ENCODE measurements at places on chromosomes 2 and 18.

GRCh38 chr2:172108587-172108930, 5.9 kb upstream of the DLX2 start:
- peaks cover 19% of the 10 kb centered on the region for H3K4me1 ChIP-seq
- no peaks in the 10 kb centered on the region for H3K36me3 ChIP-seq
- DNase-seq = no peak
- no peak overlapping the region for H3K27ac ChIP-seq
- no peaks in the 10 kb centered on the region for H3K27me3 ChIP-seq
- H3K4me3 ChIP-seq = no peak overlapping the region

DNA sequence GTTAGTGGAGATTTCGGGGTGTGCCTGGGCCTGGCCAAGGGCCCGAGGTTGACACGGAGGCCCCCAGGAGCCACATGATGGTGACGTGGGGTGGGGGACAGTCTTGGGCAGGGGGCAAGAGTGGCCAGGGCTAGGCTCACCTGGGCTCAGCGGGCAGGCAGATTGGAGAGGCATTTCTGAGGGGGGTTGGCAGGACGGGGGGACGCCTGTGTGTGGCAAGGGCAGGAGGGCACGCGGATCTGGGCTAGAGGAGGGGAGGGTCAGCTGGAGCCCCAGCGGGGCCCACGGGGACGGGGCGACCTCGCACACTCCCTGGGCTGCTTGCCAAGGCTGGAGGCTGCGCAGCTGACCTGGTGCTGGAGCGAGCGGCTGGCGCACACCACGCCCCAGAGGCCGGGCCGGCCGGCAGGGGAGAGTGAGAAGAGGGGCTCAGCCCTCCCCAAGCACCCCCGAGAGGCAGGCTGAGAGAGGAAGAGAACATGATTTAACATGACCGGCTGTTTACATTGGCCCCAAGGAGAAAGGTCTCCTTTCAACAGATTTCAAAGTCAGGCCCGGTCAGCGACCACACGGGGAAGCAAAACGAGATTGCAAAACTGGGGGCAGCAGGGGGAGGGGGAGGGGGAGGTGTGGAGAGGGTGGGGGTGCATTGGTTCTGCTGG, 38.0 kb upstream of the SNED1 start:
- DNase-seq = no peak
- no peaks in the 10 kb centered on the region for H3K4me1 ChIP-seq
- H3K4me3 ChIP-seq = no peak overlapping the region
- no peaks in the 10 kb centered on the region for H3K36me3 ChIP-seq
- H3K27me3 ChIP-seq = peaks cover 20% of the 10 kb centered on the region

DNA sequence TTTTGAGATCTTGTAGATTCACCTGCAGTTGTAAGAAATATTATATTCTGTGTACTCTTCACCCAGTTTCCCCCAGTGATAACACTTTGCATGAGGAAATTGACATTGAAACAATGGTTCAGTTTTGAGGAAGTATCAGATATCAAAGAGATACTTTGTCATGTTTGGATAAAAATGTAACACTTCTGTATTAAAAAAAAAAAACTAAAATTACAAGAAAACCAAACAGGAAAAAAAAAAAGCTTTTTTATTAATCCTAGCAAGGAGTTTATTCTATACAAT, 204.0 kb downstream of the ARL4C start:
- no peaks in the 10 kb centered on the region for H3K27me3 ChIP-seq
- H3K4me1 ChIP-seq = peaks cover 22% of the 10 kb centered on the region
- no peak overlapping the region for H3K4me3 ChIP-seq
- H3K36me3 ChIP-seq = no peaks in the 10 kb centered on the region
- DNase-seq = no peak

DNA sequence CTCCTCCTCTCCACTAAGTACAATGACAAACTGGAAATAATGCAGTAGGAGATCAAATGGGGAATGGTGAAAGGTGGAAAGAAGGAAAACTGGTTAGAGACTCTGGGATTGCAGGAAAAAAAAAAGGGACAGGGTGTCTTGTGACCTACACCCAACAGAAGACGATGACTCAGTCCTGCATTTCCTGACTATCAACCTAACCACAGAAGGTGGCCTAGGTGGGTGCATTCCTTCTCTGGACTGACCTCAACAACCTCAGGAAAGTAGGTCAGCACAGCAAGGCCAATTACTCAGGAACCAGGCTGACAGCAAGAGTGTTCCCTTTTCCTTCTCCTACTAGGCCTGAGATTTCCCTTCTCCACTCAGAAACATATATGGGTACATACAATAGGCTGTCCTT, 1386.4 kb upstream of the ZEB2 start:
- H3K36me3 ChIP-seq = no peaks in the 10 kb centered on the region
- H3K4me3 ChIP-seq = no peak overlapping the region
- peak; percentile 4 for DNase-seq
- no peak overlapping the region for H3K27ac ChIP-seq
- H3K27me3 ChIP-seq = no peaks in the 10 kb centered on the region
- H3K4me1 ChIP-seq = peaks cover 3% of the 10 kb centered on the region

DNA sequence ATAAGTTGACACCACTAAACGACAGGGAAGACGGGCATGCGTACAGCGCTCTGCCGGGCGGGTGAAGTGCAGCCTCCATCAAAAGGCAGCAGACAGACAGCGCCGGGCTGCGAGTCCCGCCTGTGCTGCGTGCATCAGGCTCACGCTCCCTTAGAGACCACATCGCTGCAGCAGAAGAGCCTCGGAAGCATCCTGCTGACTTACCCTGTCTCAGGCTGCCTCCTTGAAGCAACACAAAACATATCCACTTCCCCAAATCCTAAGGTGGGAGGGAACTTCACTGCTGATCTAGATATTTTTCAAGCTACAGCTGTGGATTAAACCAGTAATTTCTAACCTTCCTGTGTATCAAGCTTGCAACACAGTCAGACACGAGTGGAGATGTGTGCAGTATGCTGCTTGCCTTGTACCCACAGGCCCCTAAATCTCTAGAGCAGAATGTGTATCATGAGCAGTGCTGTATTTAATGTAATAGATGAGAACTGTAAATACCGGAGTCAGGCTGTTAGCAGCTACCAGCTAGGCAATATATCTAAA, 6.4 kb downstream of the MYT1L start:
- H3K4me3 ChIP-seq = no peak overlapping the region
- H3K27me3 ChIP-seq = no peaks in the 10 kb centered on the region
- no peak for DNase-seq
- H3K36me3 ChIP-seq = no peaks in the 10 kb centered on the region
- no peak overlapping the region for H3K27ac ChIP-seq
- no peaks in the 10 kb centered on the region for H3K4me1 ChIP-seq

GRCh38 chr18:21604671-21605070, 4.2 kb upstream of the ESCO1 start:
- no peak overlapping the region for H3K27ac ChIP-seq
- H3K4me1 ChIP-seq = no peaks in the 10 kb centered on the region
- H3K27me3 ChIP-seq = no peaks in the 10 kb centered on the region
- no peak for DNase-seq

DNA sequence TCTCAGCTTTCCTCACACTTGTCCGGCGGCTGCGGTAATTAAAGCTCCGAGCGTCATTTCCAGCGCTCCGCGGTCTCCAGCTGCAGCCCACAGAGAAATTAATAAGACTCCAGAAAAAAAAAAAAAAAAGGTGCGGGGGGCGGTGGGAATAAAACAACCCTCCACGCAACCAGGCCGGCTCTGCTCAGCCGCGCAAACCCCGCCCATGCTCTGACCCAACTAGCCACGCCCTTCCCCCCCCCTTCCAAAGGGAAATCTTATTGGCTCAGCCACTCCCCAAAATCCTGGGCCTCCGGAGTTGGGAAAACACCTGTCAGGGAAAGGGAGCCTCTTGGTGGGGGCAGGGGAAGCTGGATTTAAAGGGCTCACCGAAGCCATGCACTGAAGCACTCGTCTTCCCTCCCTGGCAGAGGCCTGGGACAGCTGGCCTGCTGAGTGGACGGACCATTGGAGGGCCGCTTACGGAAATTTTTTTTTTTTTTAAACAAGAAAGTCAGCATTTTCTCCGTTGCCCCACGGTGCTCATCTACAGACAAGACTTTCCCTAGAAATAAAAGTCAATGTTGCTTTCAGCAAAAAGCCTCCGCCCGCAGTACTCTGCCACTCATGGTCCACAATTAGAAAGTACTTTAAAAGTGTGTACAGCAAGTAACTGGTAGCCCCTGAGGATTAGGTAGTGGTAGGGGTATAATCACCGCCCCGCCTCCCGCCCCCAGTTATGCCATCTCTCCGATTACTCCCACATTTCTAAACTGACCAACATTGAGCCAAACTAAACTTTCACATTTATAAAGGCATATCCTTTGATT, 674 bp upstream of the ERBB4 start:
- H3K36me3 ChIP-seq = no peaks in the 10 kb centered on the region
- DNase-seq = no peak
- H3K27me3 ChIP-seq = peaks cover 43% of the 10 kb centered on the region
- H3K27ac ChIP-seq = no peak overlapping the region

DNA sequence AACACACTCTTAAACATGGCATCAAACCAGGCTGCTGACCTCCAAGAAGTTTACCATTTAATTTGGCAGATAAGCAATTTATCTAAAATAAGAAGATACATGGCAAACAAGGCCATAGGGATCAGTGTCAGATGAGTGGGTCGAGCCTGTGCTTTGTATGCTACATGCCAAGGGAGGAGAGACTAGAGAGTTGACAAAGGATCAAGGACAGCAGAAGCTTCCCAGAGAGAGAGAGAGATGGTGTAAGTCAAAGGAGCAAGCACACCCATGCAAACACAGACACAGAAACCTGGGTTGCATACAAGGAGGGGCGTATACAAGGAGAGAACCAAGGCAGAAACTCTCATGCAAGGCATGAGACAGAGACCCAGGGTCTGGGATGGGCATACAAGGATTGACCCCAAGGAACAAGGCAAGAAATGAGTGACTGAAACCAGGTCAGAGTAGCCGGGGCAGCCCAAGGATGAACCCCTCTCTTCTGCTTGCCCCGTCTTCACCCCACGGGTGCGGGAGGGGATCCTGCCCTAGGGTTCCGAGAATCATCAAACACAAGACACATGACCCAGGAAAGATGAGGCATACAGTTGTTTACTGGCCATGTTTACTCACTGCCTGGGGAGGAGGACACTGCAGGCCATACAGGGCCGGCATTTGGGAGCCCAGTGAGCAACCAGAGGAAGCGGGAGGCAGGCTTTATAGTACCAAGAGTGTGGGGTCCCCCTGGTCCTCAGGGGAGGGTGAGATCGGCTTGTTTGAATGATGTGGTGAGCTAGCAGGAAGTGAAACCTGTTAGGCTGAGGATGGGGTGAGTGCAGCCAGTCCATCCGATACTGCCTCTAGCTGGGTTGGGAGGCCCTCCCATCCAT, 529.2 kb upstream of the ID2 start:
- no peak overlapping the region for H3K4me3 ChIP-seq
- H3K27me3 ChIP-seq = no peaks in the 10 kb centered on the region
- no peak overlapping the region for H3K27ac ChIP-seq
- DNase-seq = no peak

- no peaks in the 10 kb centered on the region for H3K27me3 ChIP-seq
- H3K36me3 ChIP-seq = no peaks in the 10 kb centered on the region
- DNase-seq = no peak
- no peak overlapping the region for H3K4me3 ChIP-seq
- H3K27ac ChIP-seq = no peak overlapping the region
- H3K4me1 ChIP-seq = no peaks in the 10 kb centered on the region
Observed at GRCh38 chr2:217382794-217383193, 522.9 kb upstream of the TNP1 start.

DNA sequence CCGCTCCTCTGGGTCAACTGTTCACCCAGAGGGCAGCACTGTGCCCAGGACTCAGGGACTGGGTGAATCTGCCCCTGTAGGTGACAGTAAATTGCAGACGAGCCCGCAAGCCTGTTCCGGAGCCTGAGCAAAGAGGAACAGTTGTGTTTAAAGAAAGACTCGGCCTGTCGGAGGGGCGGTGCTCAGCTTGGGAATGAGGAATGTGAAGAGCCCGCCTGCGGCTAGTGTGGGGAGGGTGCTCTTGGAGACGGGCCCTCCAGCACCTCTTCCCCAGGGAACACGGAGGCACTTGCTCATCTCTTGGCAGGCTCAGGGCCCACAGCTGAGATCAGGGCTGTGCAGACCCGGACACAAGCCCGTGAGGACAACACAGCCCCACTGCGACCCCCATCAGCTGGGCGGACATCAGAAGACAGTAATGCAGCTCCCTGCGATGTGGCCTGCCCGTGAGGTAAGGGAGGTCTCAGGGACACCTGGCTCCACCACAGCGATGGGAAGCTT, 299.0 kb downstream of the NDUFA10 start:
- H3K4me1 ChIP-seq = no peaks in the 10 kb centered on the region
- H3K27me3 ChIP-seq = peaks cover 15% of the 10 kb centered on the region
- H3K36me3 ChIP-seq = no peaks in the 10 kb centered on the region
- no peak overlapping the region for H3K27ac ChIP-seq

GRCh38 chr2:20676353-20677215, 9.6 kb downstream of the GDF7 start:
- H3K36me3 ChIP-seq = no peaks in the 10 kb centered on the region
- H3K4me1 ChIP-seq = no peaks in the 10 kb centered on the region
- no peak overlapping the region for H3K27ac ChIP-seq
- no peak overlapping the region for H3K4me3 ChIP-seq
- H3K27me3 ChIP-seq = peaks cover 25% of the 10 kb centered on the region
- no peak for DNase-seq

GRCh38 chr2:119645173-119645855, 33.7 kb upstream of the TMEM177 start:
- H3K4me1 ChIP-seq = peaks cover 11% of the 10 kb centered on the region
- no peak overlapping the region for H3K27ac ChIP-seq
- H3K4me3 ChIP-seq = no peak overlapping the region
- H3K36me3 ChIP-seq = no peaks in the 10 kb centered on the region

DNA sequence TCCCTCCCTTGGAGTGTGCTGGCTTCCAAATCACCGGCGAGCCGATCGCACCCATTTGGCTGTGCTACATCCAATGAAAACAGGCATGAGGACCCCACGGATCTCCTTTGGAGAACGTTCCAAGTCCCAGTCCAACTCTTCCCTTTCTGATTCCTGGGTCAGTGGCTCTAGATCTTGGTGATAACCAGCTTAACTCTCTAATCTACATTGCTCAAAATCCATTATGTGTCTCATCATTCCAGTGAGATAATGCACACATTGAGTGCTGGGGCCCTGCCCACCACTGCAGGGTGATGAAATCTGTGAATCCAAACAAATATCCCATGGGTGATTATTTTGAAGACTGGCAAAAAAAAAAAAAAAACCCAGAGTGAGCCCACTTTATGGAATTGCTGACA, 232.7 kb upstream of the COPS8 start:
- H3K4me3 ChIP-seq = no peak overlapping the region
- H3K27me3 ChIP-seq = no peaks in the 10 kb centered on the region
- H3K36me3 ChIP-seq = no peaks in the 10 kb centered on the region
- H3K27ac ChIP-seq = no peak overlapping the region
- H3K4me1 ChIP-seq = peaks cover 8% of the 10 kb centered on the region

- no peaks in the 10 kb centered on the region for H3K36me3 ChIP-seq
- no peak overlapping the region for H3K27ac ChIP-seq
- no peak for DNase-seq
- H3K4me3 ChIP-seq = no peak overlapping the region
- no peaks in the 10 kb centered on the region for H3K4me1 ChIP-seq
- no peaks in the 10 kb centered on the region for H3K27me3 ChIP-seq
Observed at GRCh38 chr18:36015629-36016028, 43.1 kb downstream of the RMP24 start.

- no peak for DNase-seq
- H3K4me1 ChIP-seq = peaks cover 3% of the 10 kb centered on the region
- H3K4me3 ChIP-seq = no peak overlapping the region
- H3K27me3 ChIP-seq = no peaks in the 10 kb centered on the region
- H3K27ac ChIP-seq = no peak overlapping the region
- H3K36me3 ChIP-seq = no peaks in the 10 kb centered on the region
Observed at GRCh38 chr2:191857259-191857805, 10.4 kb upstream of the CAVIN2 start.

- H3K27me3 ChIP-seq = peaks cover 3% of the 10 kb centered on the region
- no peak for DNase-seq
- no peaks in the 10 kb centered on the region for H3K4me1 ChIP-seq
- no peak overlapping the region for H3K27ac ChIP-seq
- H3K4me3 ChIP-seq = no peak overlapping the region
Observed at GRCh38 chr18:9989481-9989880, 75.7 kb downstream of the VAPA start.
